ENCODE measurements at places on chromosomes 5 and 9. TPM values are rescaled to one million over a fixed set of nuclear protein-coding genes. Genes with fewer than 3 reads are reported as not detected.
A peak's percentile ranks its signal among the peaks of the same experiment; 100 is the strongest.

GRCh38 chr9:78664370-78664769 lies 367.4 kb downstream of the PSAT1 start:
- no peak for DNase-seq

PPP1R26 gene
- 8.9 TPM for total RNA-seq

UNC5A gene
- total RNA-seq = not detected

DNA sequence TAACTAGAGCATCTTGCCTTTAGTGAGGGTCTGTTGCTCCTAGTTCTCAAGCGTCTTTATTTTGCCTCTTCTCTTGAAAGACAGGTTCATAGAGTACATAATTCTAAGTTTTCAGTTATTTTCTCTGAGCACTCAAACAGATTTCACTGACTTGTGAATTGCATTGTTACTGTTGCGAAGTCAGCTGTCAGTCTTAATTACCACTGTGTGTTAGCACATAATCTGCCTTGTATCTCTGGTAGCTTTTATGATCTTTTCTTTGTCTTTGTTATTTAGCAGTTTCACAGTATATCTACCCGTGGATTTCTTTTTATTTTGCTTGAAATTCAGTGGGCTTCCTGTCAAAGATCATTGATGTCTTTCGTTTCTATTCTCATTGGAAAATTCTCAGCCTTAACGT lies 192.9 kb downstream of the TTLL11 start:
- DNase-seq = no peak

BAAT gene
- not detected for total RNA-seq

GPX3 gene
- 126 TPM for total RNA-seq

DNA sequence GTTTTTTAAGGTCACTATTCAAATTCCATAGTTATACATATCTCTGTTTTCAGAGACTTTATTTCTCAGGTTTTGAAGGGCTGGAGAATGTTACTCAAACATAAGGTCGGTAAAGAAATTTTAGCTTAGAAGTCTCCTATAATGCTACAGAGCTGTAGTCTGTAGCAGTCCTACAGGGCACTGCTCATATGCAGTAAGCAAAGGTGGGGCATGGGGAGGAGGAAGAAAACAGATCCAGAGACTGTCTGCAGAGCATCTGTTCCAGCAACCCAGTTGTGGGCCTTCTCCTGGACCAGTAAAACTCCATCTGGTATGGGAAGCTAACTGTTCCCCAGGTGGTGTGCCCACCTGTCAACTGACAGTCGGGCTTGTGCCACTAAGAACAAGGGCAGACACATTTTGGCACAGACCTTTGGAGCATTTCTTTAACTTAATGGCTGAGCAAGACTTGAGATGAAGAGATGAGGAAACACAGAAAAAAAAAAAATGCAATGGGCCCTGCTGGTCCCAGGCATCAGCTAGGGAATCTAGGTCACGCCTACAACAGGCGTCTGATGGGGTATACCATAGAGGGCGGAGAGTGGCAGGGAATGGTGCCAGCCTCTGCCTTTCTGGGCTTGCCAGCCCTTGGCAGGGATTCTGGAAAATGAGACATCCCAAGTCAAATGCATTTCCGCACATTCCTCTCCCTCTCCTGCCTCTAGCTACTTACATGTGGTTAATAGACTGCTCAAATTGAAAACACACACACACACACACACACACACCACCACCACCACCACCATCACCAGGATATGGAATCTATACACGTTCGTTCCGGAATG lies 218.9 kb downstream of the ARL15 start:
- no peak for DNase-seq

- no peak for DNase-seq
Measured at GRCh38 chr9:79731171-79731890, 159.6 kb downstream of the TLE4 start.

PROB1 gene
- total RNA-seq = 0.77 TPM

TAF1L gene
- under 0.01 TPM for total RNA-seq

LCN1 gene
- total RNA-seq = not detected

GRCh38 chr5:7668161-7668560 lies 182.8 kb downstream of the CFAP90 start:
- DNase-seq = no peak

- no peak for DNase-seq
Measured at GRCh38 chr9:70988551-70988950, 132.9 kb downstream of the TRPM3 start.

GRCh38 chr5:61599370-61600122 lies 267.5 kb downstream of the ZSWIM6 start:
- DNase-seq = peak; percentile 34

DNA sequence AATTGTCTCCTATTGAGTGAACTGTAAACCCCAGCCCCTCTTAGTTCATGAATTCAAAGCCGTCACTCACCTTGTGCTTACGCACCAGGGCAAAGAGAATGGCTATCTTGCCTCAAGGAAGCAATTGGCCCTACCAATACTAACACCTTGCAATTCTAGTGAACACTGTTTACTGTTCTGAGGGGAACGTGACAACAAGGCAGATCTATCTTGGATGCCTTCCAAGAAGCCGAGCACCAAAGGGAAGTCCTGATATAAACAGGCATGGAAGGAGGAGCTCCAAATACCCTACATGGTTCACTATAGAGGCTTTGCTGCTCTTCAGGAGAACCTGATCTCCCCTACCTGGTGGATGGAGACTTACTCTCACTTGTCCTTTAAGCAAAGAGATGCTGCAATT lies 1.7 kb upstream of the PLPPR1 start:
- no peak for DNase-seq

DNA sequence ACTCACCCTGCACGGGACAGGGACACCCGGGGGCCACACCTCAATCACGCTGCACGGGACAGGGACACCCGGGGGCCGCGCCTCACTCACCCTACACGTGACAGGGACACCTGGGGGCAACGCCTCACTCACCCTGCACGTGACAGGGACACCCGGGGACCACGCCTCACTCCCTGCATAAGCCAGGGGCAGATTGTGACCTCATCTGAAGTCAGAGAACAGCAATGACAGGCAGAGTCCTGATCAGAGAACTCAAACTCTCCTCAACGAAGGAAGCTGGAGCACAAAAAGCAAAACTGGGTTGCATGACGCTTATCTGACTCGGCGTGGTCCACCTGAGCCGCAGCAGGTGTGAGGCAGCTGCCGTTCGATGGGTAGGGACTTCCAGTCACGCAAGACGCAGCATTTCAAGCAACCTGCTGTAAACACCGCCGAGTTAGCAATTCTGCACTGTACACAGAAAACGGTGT lies 3.2 kb downstream of the TERT start:
- DNase-seq = no peak

DNA sequence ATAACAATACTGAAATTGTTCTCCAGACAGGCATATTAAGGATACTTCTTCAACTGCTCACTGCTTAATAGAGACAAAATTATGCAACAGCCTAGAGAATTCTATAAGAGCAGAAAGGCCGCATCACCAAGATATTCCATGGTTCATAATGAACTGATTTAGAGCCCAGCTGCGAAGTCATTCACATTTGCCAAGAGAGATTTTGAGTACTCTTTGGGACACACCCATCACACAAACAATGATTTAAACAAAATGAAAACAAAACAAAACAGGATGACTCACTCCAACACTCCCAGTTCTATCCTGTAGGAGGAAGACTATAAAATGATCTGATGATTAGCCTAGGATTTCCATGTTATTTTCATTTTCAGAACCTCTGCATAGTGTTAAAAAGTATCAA lies 145.7 kb upstream of the GNA14 start:
- peak; percentile 51 for DNase-seq

DNA sequence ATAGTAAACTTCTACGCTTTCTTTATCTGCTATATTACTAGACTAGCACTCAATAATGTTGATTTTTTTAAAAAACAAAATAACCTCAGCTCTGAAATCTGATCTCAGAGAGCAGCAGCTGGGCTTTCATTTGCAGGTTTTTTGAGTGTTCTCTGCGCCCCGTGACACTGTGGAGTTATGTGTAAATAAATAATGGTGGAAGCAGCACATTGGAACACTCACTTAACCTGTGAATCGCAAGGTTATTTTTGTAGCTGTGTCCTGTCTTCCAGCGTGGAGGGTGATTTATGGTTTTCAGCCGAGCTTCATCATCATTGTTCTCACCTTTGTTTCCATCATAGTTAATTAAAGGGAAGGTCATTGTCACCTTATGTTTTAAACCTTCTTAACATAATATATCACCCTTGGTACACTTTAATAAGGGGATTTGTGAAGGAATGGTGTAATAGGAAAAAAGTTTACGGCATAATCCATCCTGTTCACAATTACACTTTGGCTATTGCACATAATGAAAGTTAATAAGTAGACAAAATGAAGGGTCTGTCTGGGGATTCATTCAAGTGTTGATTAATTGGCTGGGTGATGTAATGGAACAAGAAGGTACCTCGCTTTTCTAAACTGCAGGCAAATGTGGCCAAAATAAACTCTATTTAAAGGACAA lies 493.3 kb upstream of the ADAMTS16 start:
- peak; percentile 10 for DNase-seq

DNA sequence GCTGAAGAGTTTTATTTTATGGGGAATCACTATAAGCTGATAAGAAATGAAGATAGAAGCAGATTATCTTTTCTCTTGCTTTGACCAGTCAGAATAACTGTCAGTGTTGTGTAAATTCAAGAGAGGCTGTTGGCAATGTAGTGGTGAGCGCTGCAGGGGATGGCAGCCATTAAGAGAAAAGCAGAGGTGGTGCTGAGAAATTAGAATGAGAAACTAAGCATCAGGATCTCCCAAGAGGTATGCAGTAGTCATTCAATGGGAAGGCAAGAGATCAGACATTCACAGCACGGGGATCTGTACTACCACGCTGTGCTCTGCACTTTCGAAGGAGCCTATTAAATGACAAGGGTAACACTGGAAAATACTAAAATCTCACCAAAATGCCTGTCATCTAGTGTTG lies 768.5 kb upstream of the ACO1 start:
- DNase-seq = no peak

DNA sequence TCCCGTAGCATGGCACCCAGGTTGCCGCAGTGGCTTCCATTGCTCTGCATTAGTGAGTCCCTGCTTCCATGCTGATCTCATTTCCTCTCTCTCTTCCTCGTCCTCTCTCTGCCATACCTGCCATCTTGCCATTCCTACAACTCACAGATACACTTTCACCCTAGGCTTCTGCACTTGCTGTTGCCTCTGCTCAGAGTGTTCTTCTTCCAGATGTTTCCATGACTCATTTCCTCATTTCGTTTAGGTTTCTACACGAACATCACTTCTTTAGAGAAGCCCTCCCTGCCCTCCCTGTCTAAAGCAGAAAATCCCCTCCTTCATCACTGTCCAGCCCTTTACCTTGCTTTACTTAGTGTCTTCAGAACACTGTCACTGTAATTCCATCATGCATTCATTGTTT lies 115.2 kb upstream of the WWC1 start:
- DNase-seq = no peak

DNA sequence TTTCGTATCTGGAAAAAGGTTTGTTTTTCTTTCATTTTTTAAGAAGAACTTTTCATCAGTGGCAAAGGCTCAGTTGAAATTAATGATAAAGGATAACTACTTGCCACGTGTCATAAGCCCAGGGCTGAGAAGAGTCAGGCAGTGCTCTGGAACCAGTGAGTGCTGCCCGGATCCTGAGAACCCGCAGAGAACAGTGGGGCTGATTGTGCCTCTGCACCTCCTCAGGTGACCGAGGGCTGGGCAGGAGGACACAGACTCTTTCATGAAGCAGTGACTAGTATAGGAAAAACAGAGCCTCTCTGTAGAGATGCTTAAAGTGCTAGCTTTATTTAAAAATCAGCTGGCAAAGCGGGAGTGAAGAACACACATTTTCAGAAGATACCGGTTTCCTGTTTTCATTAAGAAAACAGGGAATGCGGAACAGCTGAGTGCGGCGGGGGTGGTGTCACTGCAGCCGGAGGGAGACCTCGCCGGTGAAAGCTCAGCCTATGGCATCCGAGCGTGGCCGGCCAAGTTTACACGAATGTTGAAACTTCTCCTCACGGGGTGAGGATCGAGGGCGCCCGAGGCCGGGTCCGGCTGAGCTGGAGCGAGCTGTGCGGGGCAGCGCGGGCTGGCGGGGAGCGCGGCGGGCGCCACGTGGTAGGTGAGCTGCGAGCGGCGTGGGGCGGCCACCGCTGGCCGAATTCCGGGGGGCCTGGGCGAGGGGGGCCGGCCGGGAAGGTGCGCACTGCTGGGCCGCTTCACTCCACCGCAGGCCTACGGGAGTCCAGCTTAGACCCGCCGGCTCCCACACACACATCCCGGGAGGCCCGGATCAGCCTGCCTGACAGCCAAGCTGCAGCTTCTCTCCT lies 134.7 kb upstream of the DMRT1 start:
- DNase-seq = peak; percentile 68

DNA sequence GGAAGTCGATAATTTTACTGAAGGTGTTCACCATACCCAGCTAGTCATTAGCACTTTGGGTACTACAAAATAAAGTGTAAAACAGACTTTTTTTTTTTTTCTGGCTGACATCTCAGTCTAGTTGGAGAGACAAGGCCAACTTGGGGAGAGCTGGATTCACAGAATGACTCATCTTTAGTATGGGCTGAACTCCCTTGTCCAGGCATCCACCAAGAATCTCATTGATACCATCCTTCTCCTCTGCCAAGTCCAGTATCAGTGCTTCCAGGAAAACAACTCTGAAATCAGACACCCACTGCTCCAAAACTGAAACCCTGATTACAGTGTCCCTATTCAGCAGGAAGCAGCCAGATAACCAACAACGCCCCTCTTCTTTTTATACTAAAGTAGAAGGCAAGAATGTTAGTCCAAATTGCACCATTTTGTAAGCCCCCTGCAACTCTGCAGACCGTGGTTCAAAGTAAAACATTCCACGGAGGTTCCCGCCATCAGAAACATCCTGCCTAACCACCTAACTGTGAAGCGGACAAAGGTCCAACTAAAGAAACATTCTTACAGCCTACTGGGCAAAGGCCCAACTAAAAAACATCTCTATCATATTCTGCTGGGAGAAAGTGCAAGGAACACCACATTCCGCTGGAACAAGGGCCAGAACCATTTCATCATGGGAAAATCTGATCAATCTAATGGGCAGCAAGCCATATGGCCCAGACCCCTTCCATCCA lies 728.2 kb downstream of the BRINP1 start:
- DNase-seq = no peak

GRCh38 chr5:68007451-68007850 lies 208.1 kb upstream of the PIK3R1 start:
- DNase-seq = peak; percentile 69

DNA sequence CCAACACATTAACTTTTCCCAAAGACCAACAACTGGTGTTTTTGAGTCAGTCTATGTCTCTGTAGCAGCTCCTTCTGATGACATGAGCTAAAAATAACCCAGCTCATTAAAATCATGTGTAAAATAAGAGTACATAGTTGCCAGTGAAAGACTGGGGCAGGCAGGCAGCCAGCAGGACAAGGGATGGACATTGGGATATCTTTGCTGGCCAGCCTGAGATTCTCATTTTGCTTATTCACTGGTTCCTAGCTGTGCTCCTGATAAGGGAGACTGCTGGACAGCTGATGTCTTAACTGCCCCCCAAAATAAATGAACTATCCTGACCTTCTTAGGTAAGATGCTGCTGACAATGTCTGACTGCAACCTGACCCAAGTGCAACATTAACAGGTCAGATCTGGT lies 33.9 kb downstream of the EPB41L4B start:
- no peak for DNase-seq

IRX2 gene
- 0.33 TPM for total RNA-seq

GRCh38 chr9:21465859-21466518 lies 16.1 kb downstream of the IFNE start:
- DNase-seq = peak; percentile 42
